ENCODE measurements at places on chromosomes 3 and 15.

- DNase-seq: no peak
Measured at GRCh38 chr3:46990573-46991374, 11.3 kb downstream of the NBEAL2 start.

GRCh38 chr3:190840146-190840545 is 22.3 kb downstream of the GMNC start:
- no peak for DNase-seq

DNA sequence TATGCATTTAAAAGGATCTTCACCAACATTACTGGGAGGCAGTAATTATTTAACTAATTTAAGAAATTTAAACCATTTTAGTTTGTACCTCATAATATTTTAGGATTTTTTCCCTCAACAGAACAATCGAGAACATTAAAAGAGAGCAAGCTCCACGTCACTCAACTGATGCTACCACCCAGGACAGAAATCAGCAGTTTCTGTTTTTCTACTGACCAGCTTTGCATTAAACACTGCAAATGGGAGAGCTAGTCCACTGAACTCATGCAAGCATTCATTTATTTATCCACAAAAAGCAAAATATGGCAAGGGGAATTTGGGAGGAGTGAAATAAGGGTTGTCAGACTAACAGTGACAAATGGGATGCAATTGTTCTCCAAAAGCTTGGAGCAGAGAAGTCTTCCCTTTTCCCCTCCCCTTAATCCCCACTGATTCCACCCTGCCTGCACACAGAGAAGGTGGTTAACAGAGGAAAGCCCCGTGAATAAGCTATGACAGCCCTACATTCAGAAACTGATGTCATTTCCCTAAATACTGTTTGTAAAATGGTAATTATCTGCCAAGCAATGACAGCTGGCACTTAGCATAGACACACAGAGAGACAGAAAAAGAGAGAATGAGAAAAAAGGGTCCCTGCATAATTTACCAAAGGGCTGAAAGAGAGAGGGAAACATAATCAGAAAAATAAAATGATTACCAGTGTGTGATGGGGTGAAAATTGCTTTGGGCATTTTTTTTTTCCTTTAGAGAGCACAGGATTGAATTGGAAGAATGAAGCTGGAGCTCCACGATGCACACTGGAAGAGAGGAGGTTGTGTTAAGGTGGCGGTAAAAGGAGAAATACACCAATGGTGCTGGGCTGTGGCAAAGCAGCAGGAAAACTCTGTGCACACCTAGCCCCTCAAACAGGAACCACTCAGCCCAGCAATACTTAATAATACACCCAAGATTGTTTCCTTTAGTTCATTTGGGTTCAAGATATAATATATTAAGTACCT is 777.4 kb downstream of the TUSC7 start:
- DNase-seq: no peak

DNA sequence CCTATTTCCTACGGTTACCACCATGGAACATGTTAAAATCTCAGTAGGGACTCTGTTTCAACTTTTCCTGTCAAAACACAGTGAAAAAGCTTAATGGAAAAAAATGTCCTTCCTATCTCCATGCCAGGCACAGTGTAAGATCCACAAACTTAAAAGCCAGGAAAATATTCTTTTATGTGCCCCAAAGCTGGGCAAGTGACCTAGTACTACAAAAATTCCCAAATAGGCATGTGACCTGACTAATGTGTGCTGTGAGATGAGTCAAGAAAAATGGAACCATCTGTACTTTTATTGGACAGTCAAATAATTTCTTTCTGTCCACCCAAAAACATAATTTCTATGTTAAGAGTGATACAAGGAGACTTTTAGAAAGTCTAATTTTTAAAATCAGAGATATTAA is 406.0 kb downstream of the ZBTB20 start:
- DNase-seq: peak; percentile 26

DNA sequence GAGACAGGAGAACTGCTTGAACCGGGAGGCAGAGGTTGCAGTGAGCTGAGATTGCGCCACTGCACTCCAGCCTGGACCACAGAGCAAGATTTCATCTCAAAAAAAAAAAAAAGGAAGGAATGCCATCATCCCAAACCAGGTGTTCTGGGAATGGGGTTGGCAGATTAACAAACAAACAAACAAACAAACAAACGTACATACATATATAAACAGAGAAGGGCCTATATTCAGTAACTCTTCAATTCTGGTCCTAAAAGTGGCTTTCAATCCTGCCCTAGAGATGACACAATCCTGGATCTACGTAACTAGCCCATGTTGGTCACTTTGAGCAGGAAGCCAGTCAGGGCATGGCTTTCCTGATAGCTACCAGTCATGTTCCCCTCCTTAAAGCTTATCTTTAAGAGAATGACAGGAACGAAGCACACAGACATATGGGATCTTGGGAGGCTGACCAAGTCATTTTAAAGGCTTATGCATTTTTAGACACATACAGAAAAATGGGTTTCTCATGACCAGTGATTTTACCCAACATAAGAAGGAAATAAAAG is 29.9 kb upstream of the RAB11A start:
- DNase-seq: no peak

DNA sequence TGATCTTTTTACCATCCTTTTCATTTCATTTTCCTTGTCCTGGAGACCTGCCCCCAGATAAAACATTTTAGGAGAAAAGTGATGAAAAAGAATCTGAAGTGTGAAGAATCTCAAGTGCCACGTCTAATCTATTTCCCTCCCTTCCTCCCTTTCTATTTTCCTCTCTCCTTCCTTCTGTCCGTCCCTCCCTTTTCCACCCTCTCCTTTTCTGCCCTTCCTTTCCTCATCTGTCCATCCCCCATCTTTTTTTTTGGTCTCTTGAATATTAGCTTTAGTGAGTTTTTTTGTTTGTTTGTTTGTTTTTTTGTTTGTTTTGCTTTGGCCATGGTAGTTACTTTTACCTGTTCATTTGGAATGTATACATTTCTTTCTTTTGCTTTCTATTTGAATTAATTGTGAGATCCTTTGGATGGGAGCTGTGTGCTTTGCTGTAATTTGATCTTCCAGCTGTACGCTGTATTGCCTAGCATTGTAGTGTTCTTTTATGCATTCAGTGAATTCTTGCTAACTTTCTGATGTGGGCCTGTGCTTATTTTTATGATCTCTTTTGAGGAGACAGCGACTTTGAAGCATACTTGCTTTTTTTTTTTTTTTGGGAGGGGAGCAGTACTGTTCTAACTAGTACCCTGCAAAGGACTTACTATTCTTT is 19.2 kb downstream of the CDIN1 start:
- DNase-seq: no peak

- DNase-seq: no peak
Measured at GRCh38 chr3:13009132-13009945, 63.9 kb downstream of the IQSEC1 start.

GRCh38 chr3:184815046-184815930 is 3.3 kb downstream of the VPS8 start:
- DNase-seq: peak; percentile 50

DNA sequence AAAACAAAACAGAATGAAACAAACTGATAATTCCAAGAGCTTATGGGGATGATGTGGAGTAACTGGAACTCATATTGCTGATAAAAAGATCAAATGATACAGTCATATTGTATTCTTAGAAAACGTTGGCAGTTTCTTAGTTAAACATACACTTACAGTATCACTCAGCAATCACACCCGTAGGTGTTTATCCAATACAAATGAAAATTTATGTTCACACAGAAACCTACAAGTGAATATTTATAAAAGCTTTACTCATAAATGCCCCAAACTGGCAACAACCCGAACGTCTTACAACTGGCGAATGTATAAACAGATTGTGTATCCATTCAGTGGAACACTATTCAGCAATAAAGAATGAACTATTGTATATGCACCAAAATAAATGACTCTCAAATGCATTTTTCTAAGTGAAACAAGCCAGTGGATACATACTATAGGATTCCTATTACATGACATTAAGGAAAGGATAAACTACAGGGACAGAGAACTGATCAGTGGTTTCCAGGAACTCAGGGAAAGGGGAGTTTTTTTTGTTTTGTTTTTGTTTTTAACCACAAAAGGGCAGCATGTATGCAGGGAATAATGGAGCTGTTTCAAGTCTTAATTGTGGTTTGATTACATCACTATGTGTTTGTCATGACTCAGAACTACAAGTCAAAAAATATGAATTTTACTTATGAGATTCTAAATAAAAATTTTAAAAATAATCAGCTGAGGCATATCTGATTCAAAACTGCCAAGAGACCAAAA is 71.8 kb upstream of the NDUFB4 start:
- DNase-seq: no peak

- no peak for DNase-seq
Measured at GRCh38 chr3:88239870-88240269, 90.1 kb downstream of the C3orf38 start.

DNA sequence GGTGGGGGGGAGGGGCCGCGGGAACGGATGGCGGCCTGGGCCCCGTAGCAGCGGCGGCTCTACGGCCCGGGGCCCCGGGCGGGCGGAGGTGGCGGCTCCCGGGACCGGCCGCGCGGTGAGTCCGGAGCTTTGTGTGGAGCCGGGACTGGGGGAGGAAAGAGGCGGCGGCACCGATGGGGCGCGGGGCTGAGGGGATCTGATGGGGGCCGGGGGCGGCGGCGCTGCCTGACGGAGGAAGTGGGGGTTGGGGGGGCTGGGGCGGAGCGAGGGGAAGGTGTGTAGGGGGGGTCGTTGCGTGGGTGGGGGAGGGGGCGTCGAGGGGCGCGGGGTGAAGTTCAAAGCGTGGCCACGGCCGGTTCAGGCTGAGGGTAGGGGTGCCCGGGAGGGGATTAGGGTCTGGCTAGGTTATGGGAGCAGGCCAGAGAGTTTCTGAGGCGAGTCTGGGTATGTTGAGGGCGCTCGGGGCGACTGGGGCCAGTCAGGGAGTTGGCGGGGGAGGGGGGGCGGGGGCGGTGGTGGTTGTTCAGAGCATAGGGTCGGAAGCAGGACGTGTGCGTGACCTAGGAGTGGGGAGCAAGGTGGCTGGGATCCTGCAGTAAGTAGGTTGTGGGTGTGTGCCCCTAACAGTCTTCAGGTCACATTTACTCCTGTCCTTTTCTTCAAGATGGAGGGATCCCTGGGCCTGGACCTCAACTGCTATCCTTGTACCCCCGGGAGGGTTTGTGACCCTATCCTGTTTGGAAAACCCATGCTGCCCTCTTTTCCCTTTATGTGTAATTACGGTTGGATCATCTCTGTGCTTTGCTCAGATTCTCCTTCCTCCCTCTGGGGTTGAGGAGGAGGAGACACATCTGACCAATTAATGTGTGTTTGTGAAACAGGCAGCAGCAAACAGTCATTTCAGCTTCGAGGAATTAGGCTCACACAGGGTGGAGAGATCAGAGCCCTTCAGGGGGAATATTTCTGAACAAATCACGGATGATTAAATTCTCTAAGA is 644 bp downstream of the ZNF609 start:
- peak; percentile 89 for DNase-seq

GRCh38 chr3:56254835-56255234 is 213.4 kb downstream of the ERC2 start:
- peak; percentile 9 for DNase-seq

- DNase-seq: no peak
Measured at GRCh38 chr3:133547432-133548041, 25.9 kb upstream of the CDV3 start.

DNA sequence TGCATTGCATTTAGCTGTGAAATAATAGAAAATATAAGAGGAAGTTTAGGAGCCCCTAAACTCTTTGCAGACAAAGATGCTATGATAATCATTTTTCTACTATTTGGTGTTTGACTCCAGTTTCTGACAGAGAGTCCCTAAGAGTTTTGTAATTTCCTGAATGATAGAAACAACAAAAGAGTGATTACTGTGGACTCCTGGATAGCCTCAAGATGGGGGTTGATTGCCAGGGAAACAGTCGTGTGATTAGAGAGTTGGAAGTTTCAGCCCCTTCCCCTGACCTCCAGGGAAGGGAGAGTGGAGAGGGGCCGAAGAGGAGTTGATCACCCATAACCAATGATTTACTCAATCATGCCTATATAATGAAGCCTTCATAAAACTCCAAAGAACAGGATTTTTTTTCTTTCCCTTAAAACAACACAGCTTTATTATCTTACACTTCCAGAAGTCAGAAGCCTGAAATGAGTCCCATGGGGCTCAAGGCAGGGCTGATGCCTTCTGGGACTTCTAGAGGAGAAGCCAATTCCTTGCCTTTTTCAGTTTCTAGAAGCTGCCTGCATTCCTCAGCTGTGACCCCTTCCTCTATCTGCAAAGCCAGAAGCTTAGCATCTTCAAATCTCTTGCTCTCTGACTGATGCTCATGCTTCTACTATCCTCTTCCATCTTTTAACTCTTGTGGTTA is 292.3 kb upstream of the ZPLD1 start:
- no peak for DNase-seq

DNA sequence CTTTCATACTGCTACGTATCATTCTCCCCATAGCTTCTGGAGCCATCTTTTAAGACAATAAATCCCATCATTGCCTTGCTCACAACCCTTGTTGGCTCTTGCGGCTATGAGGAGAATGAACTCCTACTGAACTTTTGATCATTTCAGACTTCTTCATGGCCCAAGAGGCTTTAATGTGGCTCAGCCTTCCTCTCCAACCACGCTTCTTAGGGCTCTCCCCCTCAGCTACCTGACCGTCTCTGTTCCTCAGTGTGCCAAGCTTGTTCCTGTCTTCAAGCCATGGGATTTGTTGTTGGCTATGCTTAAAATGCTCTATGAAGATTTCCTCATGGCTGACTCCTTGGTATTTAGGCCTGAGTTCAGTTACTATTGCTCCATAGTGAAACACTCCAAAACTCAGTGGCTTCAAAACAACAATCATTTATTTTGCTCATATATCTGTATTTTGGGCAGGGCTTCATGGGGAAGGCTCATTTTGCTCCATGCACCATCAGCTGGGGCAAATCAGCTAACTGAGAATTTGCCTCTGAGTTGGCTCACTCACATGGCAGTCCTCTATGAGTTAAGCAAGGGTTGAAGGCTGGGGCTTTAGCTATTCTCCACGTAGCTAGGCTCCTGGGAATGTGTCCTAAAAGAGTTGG is 47.5 kb downstream of the FOXL2 start:
- no peak for DNase-seq

DNA sequence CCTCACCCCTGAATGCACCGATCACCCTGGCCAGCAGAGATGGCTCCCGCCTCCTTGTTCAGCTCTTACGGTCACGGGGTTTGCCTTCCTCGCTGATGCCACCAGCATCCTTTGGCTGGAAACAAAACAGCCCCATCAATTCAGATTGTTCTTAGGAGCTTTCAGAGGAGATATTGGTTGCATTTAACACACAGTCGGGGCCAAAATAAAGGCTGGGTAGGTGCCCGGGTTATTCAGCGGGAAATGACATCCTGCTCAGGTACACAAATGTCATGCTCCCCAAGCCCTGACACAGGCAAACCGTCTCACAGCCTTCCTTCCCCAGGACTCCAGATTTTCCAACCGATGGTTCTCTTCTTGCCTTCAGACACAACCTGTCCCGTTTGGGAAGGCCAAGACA is 62.4 kb upstream of the MEF2A start:
- DNase-seq: no peak

DNA sequence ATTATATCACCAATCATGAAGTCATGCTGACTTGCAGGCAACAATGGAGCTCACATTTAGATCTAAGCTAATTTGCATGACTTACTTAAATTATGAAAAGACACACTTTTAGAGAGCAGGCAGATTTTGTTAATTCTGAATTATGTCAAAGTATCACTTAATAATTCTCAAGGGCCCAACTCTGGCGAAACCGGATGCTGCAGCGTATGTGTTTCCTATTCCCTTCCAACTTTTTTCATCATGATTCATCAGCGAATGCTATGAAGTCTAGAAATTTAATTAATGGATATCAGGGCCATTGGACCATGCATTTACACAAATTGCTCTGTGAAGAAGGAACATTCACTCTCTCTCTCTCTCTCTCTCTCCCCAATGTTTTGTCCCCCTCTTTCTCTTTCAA is 63.5 kb upstream of the GOLGA8A start:
- DNase-seq: no peak

Data from RKO (cell line).